Stimulated activated CD4-positive, alpha-beta T cell treated with anti-CD3 and anti-CD28 coated beads, Interleukin-1b, Interleukin-23, amount 100 ng/mL, for 24 hours (primary cell): ENCODE measurements at places on chromosomes 1 and 21.

- no peak for DNase-seq
Observed at GRCh38 chr1:55386456-55386855, 171.3 kb upstream of the USP24 start.

DNA sequence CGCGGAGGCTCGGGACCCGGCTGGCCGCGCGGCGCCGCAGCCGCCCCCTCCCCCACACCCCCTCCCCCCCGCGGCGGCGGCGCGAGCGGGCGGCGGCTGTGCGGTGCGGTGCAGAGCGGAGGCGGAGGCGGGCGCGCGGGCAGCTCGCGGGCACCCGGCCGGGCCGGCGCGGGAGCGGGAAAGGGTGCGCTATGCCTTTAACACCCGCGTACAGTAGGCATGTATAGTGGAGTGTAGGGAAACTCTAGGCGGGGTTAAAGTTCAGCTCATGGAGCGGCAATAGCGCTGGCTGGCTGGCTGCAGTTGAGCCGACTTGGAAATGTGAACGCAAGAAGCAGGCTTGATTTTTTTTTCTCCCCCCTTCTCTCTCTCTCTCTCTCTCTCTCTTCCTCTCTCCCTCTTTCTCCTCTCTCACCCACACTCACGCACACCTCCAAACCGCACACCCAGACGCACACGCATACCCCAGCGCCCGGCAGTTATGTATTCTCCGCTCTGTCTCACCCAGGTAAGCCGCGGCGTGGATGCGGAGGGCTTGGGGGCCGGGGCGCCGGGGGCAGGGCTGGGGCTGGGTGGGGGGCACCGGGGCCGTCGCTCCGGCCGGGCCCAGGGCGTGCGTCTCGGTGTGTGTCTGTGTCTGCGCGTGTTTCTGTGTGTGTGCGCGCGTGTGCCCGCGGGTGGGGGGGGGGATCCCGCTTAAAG lies at the start of gene NFIA:
TSS of gene NFIA (plus strand) at position 251 of the 702 bp plus-strand sequence.
- no peak for DNase-seq

DNA sequence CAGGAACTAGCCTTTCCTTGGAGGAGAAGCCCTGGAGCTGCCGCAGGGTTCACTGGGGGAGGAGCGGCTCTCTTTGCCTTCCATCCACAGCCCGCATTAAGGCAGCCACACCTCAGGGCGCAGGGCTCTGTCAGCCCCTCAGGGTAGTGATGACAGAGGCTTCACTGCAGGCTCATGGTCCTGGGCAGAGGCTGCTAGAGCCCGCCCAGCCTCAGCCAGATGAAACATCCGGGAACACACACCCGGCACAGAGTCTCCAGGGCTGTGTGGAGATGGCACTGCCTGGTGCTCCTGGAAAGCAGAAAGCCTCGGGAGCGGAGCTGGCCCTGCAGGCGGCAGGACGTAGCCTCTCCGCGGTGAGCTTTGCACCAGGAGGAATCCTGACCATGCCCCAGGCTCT lies 29.4 kb upstream of the PEX10 start:
- no peak for DNase-seq

DNA sequence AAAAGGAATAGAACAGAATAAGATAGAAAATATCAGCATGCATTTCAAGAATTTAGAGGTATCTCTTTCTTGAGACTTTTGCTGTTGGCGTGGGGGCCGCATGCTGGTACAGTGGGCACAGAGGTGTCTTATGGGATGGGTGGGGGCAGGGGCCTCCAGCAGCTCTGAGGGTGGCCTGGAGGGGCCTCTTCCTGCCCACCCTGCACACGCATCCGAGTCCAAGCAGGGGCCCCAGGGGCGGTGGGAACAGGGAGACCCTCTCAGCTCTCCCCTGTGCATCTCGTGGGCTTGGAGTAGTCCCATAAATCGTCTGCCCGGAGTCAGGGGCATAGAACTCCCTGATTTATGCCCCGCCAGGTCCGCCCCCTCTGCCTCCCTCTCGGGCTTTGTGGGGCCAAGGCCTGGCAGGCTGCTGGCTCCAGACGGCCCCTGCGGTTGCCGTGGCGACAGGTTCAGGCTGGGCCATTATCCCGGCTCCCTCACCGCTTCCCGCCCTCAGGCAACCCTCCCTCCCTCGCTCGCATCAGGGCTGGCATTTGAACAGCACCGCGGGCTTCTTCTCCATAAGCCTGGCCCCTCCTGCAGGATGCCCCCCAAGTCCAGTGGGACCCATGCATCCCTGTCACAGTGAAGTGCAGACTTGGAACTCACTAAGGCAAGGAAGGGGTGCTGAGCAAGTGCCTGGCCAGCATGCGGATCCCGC lies 133.2 kb upstream of the ZBTB40 start:
- DNase-seq: no peak

GRCh38 chr1:209737118-209737505 lies 18.7 kb upstream of the TRAF3IP3 start:
- no peak for DNase-seq

DNA sequence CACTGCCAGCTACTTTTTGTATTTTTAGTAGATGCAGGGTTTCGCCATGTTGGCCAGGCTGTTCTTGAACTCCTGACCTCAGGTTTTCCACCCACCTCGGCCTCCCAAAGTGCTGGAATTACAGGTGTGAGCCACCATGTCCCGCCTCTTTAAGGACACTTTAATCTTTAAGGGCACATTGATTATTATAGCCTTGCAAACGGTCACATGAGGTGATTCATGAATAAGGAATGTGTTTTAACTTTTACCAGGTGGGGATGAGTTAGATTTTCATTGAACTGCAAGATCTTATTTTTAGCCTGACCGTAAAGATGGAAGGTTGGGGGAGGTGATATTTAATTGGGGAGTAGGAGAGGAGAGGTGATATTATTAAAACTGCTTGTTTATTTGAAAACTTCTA lies 61.9 kb downstream of the TBCE start:
- DNase-seq: no peak

- DNase-seq: no peak
Observed at GRCh38 chr1:63739452-63739851, 34.4 kb upstream of the ROR1 start.

- DNase-seq: no peak
Observed at GRCh38 chr1:69569175-69569541, 1.4 kb downstream of the LRRC7 start.

DNA sequence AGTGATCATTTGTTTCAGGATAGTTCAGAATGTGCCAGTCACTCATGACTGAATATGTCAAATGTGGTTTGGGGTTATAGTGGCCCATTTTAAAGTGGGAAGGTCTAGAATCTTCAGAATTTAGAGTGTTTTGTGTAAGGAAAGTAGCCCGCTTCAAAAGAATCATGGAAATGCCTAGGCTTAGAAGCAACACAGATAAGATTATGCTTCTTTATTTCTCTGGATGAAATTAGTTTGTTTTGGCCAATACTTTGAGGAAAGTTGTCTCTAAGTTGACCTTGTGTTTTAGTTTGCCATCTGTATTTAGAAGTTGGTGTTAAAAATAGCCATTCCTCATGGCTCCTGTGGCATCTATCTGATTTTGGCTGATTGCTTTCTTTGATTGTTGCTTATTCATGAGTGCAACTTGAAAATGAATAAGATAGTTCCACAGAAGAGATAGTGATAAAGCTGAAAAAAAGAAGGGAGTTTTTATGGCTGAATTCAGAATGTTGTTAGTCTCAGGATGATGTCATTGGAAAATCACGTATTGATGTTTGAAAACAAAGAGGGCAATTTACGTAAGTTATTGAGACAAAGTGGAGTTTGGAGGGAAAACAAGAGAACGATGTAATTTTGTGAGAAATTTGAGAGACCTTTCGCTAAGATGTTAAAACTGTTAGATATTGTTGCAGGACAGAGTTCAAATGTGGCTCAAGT lies 71.9 kb downstream of the PLA2G4A start:
- no peak for DNase-seq

GRCh38 chr1:192395211-192395610 lies 78.4 kb downstream of the RGS21 start:
- no peak for DNase-seq

- DNase-seq: no peak
Observed at GRCh38 chr1:167564612-167565270, 11.2 kb upstream of the CREG1 start.

GRCh38 chr1:72066431-72066830 lies 215.9 kb downstream of the NEGR1 start:
- no peak for DNase-seq

DNA sequence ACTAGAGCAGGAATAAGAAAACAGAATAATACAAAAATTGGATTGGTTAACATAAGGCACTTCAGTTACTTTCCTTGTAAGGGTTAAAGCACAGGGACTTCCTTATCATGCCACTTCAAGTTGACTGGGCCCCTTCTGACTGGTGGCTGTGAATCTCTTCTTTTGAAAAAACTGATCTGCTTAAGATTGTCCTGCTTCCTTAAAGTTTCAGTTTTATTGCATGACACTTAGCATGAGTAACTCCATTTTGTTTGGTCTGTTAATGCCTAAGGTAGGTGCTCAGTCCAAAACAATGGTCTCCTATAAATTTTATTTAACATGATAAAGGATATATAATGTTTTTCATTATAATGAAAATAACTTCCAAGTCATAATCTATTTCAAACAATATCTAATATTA lies 37.6 kb downstream of the UBE2U start:
- no peak for DNase-seq

DNA sequence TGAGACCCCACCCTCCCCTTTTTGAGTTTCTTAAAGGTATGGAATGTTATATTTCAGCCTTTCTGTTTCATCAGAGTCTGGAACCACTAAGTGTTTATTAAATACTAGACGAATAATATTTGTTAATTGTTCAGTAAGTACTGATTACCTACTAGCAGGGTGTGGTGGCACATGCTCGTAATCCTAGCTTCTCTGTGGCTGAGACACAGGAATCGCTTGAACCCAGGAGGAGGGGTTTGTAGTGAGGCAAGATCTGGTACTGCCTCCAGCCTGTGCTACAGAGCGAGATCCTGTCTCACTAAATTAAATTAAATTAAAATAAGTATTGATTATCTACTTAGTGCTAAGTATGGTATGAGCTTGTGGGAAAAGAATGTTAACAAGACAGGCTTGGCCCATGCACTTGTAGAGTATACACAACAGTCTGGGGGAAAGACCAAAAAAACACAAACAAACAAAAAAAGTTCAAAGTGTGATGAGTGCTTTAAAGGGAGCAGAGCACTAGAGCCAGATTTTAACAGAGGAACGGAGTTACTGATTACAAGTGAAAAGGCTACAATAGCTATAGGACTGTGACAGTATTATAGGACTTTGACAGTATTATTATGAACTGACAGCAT lies 2.4 kb downstream of the CEPT1 start:
- no peak for DNase-seq

- DNase-seq: no peak
Observed at GRCh38 chr1:209021622-209022021, 561.9 kb upstream of the CAMK1G start.

GRCh38 chr1:101592845-101593244 lies 356.0 kb downstream of the S1PR1 start:
- no peak for DNase-seq

- no peak for DNase-seq
Observed at GRCh38 chr1:211017075-211017718, 116.8 kb downstream of the KCNH1 start.

DNA sequence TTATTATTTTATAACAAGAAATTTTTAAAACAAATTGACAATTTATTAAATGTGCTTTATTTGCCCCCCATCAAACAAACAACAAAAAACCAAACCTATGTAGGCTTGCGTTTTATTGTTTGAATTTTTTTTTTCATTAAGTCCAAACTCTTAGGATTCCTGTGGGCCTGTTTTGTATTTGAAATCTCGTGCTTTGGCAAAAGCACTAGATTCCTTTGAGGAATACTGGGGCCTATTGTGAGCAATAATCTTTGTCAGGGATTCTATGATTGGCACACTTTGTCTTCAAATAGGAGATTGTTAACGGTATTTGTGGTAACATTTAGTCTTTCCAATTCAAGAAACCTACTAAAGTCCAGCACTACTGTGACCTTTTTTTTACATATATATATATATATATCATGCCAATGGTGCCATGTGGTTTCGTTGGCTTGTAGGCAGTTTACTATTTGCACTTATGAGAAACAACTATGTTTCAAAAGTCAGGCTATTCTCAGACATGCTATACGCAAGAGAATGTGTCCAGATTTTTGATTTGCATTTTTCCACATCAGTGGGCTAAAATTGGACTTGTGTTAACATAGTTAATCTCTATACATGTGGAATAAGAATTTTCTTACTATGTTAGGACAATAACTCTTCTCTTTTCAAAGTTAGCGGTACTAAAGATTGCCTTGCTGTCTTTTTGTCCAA lies 70.4 kb upstream of the GREM2 start:
- no peak for DNase-seq

- DNase-seq: no peak
Observed at GRCh38 chr1:39745016-39745670, 6.5 kb downstream of the PPIE start.

- DNase-seq: no peak
Observed at GRCh38 chr1:32525053-32525452, 14.2 kb upstream of the ZBTB8A start.

DNA sequence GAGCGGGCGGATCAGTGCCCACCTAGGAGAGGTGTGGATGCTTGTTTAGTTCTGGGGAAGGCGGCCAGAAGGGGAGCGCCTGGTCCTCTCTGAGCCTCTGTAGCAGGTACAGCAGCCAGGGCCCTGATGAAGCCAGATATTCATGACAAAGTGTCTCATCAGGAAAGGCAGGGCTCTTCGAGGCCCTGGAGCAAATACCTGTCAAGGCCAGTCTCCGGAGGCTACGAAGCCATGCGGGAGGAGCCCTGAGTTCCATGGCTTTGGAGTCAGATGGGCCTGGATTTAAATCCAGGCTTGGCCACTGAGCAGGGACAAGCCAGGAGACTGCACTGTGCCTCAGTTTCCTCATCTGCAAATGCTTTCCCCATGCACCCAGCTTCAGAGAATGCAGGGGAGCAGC lies 25.4 kb upstream of the GPR153 start:
- no peak for DNase-seq

- DNase-seq: no peak
Observed at GRCh38 chr1:100396651-100397050, 44.3 kb downstream of the CDC14A start.

DNA sequence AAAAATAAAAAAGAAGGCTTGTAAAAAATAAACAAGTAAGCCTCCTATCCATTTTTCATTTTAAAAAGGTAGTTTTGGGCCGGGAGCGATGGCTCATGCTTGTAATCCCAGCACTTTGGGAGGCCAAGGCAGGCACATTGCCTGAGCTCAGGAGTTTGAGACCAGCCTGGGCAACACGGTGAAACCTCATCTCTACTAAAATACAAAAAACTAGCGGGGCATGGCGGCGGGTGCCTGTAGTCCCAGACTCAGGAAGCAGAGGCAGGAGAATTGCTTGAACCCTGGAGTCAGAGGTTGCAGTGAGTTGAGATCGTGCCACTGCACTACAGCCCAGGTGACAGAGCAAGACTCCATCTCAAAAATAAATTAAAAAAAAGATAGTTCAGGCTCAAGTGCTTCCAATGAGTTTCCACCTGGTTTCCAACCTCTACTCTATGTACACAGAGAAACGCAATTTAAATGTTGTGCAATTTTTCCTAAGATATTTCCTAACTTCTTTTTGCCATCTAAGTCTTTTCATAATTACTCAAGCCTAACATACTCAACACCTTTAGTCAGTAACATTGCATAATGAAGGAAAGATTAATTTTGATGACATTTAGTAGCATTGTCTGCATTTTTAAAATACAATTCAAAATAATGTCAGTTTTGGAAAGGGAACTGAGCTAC lies 106.3 kb downstream of the KCNT2 start:
- DNase-seq: no peak
